Activated T-helper 2 cell treated with anti-CD3 and anti-CD28 coated beads, Interferon-gamma antibody, Interleukin-2, Interleukin-4, amounts not matched to agents 10 μg/mL and 5 μg/mL and 100 μg/mL, durations not matched to agents 14 hours and 24 hours and 36 hours (primary cell): ENCODE measurements at places on chromosomes 2 and 18. TPM values are rescaled to one million over a fixed set of nuclear protein-coding genes. Genes with fewer than 3 reads are reported as not detected.

RND3 gene
- not detected in 2 replicates for total RNA-seq

NEU4 gene
- total RNA-seq = 3.2 and 3.9 TPM in 2 replicates

METTL21A gene
- total RNA-seq = 32.1 and 35.1 TPM in 2 replicates

FTCDNL1 gene
- 1.7 and 2.6 TPM in 2 replicates for total RNA-seq
